HuH-7 (cell line): ENCODE measurements at places on chromosomes 2 and 18.
A peak's percentile ranks its signal among the peaks of the same experiment; 100 is the strongest.

GRCh38 chr2:236614551-236614950, 44.9 kb downstream of the ACKR3 start:
- no peak for DNase-seq

DNA sequence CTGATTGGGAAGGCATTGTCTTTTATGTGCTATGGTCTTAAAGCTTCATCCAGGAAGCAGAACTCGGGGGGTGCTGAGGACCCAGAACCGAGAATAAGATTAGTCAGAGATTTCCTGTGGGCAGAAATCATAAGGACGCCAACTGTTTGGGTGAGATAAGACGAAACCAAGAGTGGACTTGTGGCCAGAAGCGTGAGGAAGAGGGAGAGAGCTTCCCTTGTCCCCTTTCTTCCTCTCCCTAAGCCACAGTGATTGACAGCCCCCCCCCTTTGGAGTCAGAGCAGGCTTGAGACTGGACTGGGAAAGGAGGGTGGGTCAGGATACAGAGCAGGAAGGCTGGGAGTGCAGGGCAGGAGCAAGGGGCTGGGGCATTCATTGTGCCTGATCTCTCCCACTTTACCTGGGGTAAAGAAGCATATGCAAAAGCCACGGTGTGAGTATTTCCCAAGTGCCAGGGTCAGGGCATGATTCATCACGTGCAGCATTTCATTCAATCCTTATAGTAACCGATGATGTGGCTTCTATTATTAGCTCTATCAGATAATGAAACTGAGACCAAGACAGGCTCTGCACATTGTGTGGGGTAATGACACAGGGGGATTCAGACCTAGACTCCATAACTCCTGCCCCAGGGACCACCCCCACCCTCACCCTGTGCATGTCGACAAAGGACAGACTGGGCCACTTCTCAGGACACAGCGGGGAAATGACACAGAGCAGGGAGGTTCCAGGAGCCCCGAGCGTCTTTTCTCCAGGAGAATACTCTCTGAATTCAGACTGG, 3.0 kb upstream of the IL1RN start:
- DNase-seq: no peak

- DNase-seq: peak; percentile 88
Observed at GRCh38 chr2:241877989-241878970, 8.8 kb downstream of the RTP5 start.

DNA sequence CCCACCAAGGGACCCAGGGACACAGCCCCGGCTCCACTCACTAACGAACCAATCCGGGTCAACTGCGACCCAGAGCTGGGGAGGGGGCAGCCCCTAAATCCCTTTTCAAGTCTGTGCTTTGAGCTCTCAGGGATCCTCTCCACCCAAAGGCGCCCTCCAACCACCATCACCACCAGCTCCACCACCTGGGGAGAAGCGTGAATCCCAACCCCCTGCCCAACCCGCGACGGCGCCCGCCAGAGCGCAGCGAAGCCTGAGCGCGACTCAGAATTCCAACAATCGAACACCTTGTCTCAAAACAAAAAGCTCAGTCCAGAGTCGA, 497 bp downstream of the DSC3 start:
- DNase-seq: no peak

DNA sequence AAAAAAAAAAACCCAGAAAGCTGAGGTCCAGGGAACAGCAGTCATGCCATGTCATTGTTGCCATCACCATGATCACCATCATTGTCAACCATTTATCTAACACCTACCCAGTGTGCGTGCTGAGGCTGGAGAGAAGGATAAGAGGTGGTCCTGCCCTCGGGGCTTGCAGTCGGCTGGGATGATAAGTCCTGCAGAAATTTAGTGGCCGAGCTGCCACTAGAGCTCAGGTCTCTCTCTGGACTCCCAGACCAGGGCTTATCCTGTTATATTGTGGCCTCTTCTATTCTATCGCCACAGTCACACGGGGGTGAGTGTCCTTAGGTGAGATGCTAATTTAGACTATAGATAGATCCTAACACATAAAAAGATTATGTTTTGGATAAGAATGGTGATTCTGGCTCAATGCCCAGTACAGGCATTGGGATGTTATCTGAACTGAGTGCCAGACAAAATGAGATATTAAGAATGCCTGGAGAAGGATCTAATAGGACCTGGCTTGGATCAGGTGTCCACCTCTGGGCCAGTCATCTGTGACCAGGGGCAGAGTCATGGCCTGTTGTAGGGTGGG, 43.2 kb upstream of the YWHAQ start:
- no peak for DNase-seq

GRCh38 chr2:199315299-199316179, 142.2 kb downstream of the SATB2 start:
- peak; percentile 9 for DNase-seq

DNA sequence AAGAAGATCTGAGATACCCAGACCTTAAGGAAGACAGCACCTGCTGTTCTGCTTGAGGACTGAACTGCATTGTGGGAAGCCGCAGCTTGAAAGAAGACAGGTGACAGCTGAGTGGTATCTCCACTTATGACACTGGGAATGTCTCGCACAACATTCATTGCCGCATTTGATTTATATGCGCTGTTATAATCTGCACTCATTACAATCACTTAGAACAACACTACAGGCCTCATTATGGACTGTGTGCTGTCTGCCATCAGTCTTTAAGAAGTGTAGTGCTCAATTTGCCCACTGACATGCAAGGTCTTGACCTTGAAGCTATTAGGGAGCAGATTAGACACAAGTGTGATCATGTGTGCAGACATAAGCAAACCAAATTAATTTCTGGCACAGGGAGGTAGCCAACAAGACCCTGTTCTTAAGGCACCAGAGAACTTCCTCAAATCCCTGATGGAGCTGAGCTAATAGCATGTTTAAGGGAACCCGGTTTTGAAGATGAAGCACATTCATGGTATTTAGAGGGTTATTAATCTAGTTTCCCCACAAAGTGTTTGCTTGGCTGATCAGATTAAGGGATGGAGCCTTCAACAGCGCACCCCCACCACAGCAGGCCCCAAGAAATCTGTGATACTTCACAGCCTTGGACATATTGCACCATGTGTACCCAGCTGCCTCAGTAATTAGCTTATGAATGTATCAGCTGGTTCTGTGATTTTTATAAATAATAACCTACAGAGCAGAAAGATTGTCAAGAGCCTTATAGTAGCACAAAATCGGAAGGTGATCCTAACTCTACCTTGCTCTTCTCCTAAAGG, 146.8 kb downstream of the SATB2 start:
- DNase-seq: no peak
